ENCODE measurements at places on chromosomes 6 and 20.

GRCh38 chr20:10984294-10984693, 310.5 kb upstream of the JAG1 start:
- no peak for DNase-seq

DNA sequence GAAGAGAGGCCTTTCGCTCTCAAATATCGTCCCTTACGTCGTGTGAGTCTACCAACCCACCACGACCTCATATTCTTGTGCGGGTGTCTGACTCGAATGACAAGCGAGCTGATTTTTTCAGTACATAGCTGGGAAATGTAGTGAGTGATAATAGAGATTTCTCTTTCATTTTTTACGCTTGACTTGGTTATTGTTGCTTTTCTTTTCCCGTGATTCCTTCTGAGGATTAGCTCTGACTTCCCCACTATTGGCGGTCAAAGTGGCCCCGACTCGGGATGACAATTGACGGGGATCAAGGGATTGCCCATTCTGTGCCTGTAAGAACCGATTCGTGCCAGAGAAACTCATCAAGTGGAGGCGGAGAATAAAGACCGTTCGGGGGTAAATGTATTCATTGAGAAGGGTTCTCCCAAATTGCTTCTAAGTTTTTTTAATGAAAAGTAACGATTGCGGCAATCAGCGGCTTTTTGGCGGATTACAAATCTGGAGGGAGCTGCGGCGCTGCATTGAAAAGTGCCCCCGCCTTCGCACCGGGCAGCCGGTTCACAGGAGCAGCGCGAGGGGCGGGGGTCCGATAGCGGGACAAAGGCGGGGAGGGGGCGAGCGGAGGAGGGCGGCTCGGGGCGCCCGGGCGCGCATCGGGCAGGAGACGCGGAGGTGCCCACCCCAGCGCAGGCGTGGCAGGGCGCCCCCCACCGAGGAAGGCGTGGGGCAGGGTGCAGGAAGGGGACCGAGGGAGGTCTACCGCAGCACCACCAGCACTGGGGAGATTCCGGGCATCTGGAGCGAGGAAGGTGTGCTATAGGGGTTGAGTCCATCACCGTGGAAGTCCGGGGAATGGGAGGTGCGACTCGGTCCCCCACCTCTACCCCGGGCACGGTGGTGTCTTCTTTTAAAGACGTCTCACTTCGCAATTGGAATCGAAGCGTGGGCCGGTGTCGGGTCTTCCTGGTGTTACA, 44.5 kb upstream of the OSTM1 start:
- DNase-seq: no peak

DNA sequence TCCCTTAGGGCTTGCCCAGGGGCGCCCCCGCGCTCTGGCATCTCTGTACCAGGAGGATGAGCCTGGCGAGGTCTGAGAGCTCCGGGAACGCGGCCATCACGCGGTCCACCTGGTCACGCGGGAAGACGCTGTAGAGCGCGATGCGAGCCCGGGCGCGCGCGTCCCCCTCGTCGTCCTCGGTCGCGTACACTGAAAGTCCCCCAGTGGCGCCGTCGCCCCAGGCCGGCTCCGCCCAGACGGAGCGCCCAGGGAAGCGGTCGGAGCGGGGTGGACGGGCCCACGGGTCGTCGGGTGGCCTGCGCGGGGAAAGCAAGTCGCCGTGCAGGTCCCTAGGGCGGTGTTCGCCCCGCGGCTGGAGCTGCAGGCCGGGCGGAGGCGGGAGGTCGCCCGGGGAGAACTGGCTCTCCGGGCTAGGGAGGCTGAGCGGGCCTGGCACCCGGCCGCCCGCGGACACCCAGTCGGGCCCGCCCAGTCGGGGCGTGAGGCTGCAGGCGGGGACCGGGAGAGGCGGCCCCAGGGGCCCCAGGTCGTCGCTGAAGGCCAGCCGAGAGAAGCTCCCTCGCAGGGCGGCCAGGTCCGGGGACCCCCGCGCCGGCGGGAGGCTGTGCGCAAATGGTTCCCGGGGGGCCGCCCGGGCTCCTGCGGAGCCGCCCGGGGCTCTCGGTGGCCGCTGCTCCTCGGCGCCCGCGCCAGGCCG, 34.0 kb downstream of the ZC3H12D start:
- DNase-seq: no peak

GRCh38 chr6:35195120-35195780, 18.5 kb upstream of the SCUBE3 start:
- DNase-seq: no peak

- peak; percentile 59 for DNase-seq
These were observed at the start of gene SNX9 for GRCh38 chr6:157823001-157823527. SNX9 (plus strand) TSS chr6:157823246; CDS start chr6:157823435, 189 bp downstream.

- no peak for DNase-seq
These were observed 1074.4 kb upstream of the FLRT3 start for GRCh38 chr20:15411781-15412180.
